ENCODE measurements at places on chromosomes 5 and 9.

- no peak for DNase-seq
Observed at GRCh38 chr9:129761901-129762369, 9.1 kb upstream of the PTGES start.

GRCh38 chr5:76583163-76584047, 39.8 kb downstream of the F2RL2 start:
- no peak for DNase-seq

GRCh38 chr9:94110821-94111252, 26.6 kb downstream of the PTPDC1 start:
- no peak for DNase-seq

DNA sequence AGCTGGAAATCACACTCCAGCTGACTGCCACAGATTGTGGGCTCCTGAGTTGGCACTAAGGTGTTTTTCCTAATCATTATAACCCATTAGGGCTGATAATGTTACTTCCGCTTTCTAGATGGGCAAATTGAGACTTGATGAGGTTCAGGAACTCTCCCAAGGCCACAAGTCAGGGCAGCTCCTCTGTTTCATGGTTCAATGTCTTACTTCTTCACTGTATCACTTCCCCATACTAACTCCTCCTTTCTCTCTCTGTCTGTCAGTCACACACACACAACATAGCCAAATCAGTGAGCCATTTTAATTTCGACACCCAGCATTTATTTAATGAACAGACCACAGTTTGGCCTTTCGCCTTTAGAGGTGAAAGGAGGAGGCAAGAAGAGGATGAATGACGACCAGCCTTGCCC, 17.8 kb upstream of the TRAF1 start:
- DNase-seq = no peak

GRCh38 chr5:154242442-154242841, 51.9 kb downstream of the GALNT10 start:
- DNase-seq = no peak

DNA sequence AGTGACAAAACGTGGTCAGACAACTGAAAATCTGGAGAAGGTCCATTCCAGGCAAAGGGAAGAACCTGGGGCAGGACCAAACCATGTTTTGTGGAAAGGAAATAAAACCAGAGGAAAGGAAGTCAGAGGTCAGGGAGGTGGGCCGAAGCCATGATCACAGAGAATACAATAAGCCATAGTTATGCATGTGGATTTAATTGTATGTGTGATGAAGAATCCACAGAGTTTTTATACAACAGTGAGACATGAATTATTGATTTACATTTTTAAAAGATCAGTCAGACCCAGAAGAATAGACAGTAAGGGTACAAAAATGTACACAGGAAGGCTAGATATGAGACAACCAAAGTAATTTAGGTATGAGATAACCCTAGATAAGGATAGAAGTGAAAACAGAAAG, 20.8 kb downstream of the TTC33 start:
- no peak for DNase-seq

DNA sequence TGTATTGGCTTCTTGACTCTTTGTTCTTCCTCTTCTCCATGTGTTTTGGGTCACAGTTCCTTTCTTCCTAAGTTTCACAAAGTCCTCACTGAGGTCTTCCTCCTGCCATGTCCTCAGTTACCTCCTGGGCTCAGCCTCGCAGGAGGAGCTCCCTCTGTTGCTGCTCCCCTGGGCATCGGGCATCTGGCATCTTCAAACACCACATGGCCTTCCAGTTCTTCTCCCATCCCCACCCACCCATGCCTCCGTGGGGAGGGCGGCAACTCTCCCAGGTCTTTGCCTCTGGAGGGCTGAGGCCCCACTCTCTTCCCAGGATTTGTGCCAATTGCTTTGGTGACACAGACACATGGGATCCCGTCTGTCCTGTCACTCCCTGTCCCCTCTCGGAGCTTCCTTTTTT, 22.8 kb downstream of the MRPL36 start:
- DNase-seq = no peak

- no peak for DNase-seq
Observed at GRCh38 chr9:76403352-76403751, 9.1 kb upstream of the RFK start.

All from stimulated activated CD4-positive, alpha-beta T cell treated with anti-CD3 and anti-CD28 coated beads, Interleukin-2, amount 100 ng/mL, for 24 hours (primary cell).